ENCODE measurements at places on chromosomes 4 and X.

- DNase-seq = peak; percentile 90
These were observed 336.4 kb upstream of the RASGEF1B start for GRCh38 chr4:81808011-81808672.

DNA sequence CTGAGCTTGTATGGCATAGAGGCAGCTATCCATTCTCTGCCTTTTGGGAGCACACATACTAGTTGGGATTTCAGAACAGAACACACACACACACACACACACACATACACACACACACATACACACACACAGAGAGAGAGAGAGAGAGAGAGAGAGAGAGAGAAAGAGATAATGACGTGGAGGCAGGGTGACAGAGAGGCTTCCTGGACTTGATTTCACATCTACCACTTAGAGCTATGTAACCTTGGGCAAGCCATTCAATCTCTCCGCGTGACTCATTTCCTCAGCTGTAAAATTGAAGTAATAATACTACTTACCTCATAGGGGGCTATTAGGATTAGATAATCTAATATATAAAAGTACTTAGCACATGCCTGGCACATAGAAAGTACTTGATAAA is 12.3 kb upstream of the GRIA3 start:
- no peak for DNase-seq

GRCh38 chrX:27186671-27187070 is 276.5 kb downstream of the PPP4R3C start:
- DNase-seq = peak; percentile 5

- no peak for DNase-seq
These were observed 11.7 kb downstream of the OTUD5 start for GRCh38 chrX:48945517-48946348.

DNA sequence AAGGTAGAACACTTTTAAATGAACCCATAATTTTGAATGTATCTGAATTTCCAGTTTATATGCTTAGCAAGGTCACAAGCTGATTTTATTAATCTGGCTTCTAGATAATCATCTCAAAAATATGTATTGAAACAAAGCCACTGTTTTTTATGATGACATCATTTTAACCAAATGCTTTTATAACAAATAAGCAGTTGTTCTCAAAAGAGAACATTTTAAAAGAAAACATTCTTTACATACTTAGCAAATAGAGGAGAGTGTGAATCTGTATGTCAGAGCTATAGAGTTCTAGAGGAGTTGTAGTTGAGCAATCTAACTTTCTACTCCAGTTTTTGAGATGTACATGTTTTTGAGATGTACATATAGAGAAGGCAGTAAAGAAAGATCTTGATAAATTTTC is 42.5 kb downstream of the LAMP2 start:
- no peak for DNase-seq

DNA sequence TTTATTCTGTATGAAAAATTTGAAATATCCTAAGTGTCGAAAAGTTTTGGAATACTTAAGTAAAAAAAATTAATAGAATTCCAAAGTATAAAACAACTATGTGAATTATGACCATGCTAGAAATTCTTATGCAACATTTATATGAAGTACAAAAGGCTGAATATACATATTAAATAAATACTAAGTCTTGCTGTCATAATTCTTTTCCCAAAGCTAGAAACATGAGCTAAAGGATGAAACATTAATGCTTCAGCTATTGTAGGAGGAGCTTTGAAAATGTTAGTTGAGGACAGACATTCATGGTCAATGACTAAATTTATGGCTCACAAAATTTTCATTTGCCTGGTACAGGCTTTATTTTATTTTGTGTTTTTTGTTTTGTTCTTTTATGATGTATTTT is 207.3 kb downstream of the GABRB1 start:
- no peak for DNase-seq

- DNase-seq = no peak
These were observed 402.4 kb upstream of the NDST4 start for GRCh38 chr4:115515772-115516171.

All from NCI-H1105 (cell line).